ENCODE measurements at places on chromosomes 6 and 20.

GRCh38 chr6:37340639-37340943, 13.2 kb upstream of the RNF8 start:
- DNase-seq, result no peak

DNA sequence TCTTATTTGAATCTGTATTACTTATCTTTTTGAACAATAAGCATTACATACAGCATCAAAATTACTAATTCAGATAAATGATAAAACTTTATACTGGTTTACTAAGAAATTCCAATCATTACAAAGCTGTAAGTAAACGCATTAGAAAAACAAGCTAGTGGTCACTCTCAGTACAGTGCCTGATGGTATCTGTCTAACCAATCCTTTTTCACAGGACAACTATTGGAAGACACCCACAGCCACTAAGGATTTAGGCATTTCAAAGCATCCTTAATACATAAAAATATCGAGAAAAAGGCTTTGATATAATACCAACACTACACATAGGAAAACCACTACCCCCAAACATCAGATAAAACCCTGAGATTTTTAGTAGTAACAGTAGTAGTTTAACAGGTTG, 2.6 kb downstream of the CD164 start:
- no peak for DNase-seq

DNA sequence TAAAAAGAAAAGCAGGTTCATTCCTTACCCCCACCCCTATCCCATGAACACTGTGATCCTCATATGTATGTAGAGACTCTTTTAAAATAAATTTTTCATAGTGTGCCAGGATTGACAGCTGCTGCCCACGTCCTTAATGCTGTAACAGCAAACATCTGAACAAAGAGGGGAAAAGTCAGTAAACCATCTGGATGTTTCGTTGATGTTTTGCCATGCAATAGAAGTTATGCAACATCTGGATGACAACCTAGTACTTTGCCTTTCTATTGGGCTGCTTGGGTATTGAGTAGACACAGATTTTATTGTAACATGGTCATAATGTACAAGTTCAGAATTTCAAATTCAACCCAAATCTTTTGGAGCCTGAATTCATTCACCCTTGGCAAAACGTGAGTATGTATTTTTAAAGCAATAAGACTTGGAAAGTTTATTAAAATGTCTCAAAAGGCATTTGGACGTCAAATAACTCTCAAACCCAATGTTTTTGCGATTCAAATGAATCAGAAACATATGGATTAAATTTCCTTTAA, 500.3 kb downstream of the DHX35 start:
- DNase-seq, result no peak

DNA sequence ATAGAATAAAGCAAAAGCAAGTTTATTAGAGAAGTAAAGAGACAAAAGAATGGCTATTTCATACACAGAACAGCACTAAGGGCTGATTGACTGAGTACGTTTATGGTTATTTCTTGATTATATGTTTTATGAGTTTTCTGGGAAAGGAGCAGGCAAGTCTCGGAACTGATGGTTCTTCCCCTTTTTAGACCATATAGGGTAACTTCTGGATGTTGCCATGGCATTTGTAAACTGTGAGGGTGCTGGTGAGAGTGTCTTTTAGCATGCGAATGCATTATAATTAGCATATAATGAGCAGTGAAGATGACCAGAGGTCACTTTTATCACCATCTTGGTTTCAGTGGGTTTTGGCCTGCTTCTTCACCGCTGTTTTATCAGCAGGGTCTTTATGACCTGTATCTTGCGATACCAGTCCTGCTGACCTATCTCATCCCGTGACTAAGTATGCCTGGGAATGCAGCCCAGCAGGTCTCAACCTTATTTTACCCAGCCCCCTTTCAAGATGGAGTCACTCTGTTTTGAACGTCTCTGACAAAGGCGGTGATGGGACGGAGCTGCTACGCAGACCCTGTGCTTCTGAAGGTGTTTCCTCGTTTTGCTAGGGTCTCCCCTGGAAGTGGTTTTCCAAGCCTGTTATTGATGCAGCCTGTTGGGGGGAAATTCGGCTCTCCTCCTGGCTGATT, 45.4 kb upstream of the BMP6 start:
- no peak for DNase-seq

DNA sequence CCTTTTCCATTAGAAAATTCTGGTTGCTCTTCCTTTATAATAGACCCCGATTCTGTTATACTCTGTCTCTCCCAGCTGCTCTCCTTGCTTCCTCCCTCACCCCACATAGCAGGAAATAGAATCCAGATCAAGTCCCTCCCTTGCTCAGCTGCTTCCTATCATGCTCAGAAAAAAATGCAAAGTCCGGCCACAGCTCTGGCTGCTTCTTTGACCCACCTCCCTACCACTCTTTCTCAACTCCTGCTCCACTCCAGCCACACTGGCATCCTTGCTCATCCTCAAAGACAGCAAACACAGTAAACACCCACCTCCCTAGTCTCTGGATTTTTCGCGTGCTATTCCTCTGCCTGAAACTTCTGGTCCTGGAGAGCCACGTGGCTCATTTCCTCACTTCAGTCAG, 9.1 kb upstream of the SLC22A16 start:
- DNase-seq, result no peak

DNA sequence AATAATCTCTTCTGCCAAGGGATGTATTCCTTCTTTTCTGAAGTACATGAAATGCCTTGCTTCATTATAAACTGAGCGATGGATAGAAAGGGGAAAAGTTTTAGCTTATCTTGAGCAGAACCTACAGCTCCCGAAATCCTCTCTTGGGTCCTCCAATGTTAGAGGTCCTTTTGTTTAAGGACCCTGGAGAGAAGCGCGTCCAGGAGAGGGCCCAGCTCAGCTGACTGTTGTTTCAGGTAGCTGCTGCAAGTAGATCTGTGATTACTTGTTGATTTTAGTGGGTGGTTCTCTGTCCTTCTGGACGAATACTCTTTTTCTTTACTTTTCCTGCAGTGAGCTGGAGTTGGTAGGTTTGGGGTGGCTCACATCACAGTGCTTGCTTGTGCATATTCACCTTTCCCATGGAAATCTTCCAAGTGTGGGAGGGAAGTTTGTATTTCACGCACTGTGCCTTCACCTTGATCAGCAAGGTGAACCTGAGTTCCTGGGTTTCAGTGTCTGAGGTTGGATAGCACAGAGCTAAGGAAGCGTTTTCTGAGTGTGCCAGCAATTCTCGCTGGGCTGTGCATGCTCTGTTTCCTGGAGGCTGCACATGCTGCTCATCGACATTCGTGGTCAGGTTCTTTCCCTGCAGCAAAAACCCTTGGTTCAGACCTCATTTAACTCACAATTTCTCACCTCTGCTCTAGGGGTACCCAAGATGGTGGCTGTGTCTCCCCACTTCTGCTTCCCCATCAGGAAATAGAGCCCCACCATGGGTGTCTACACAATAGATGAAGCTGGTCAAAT, 176.3 kb downstream of the JARID2 start:
- DNase-seq, result no peak

DNA sequence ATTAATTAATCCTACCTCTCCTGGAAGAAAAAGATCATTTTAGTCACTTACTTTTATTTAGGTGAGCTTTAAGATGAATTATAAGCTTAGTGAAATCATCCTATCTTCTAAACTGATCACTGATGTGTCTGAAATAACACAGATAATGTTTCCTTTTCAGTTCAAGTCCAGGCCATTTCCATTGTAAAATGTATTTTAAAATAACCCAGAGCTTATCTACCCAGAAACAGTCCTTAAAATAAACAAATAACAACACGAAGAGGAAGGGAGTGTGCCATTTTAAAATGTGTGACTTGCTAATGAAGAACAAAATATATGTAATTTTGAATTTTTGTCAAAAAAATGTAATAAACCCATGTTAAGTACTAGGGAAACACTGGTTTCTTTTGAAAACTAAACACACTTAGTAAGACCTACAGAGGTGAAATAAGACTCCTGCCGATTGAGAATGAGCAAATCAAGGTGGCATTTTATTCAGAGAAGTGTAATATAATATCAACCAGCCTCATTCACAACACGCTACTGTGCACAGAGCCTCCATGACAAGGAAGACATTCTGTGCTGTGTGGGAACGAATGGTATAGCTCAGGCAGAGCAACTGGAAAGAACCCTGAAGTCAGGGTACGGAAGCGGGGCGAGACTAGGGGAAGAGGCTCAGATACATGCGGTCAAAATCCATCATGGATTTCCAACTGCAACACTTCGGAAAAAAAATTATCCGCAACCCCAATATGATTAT, 7.7 kb downstream of the LRP11 start:
- DNase-seq, result no peak

GRCh38 chr20:17505636-17506517, 25.3 kb downstream of the BFSP1 start:
- no peak for DNase-seq

- no peak for DNase-seq
These were observed 71.8 kb upstream of the CENPW start for GRCh38 chr6:126268092-126268491.

- no peak for DNase-seq
These were observed 22.5 kb upstream of the GFRAL start for GRCh38 chr6:55304747-55305146.

DNA sequence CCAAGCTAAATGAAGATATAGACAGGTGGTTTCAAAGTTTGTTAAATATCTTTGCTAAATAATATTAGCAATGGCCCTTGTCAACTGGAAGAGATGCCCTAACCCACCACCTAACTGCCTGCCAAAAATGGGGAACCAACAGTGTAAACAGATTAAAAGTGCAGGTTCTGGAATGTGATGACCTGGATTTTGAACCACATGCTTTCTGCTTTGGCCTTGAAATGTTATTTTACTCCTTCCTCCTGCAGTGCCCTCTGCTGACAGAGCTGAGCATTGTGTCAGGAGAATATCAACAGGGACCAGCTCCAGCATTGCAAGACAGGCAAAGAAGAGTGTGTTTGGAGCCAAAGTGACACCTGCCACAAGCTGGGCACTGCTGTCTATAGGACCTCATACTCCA, 226.6 kb downstream of the MYLK4 start:
- no peak for DNase-seq

DNA sequence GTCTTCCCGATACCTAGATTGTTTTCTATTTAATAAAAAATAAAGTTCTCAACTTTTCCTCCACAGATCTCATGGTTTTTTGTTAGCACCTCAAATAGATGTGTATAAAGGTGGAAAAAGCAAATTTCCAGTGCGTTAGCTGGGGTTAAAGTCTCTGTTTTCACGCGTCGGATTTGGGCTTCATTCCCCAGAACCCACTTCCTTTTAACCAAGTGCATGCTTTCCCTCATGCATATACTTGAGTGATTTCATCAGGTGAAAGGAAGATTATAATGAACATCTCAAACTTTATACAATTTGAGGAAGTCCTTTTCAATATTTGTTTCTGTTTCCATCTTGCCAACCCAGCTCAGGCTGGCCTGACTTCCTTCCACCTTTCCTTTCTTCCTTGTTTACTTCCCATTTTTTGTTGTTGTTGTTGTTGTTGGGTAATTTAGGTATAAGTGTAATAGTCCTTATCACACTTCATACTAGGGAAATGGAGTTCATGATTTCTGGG, 43.9 kb upstream of the GGTLC1 start:
- DNase-seq, result no peak

- no peak for DNase-seq
These were observed 128.9 kb downstream of the SYNDIG1 start for GRCh38 chr20:24598346-24598745.

GRCh38 chr6:81668615-81669047, 83.8 kb downstream of the TENT5A start:
- DNase-seq, result no peak

Measured in activated B cell treated with CpG ODN at 0.5 μM for 24 hours (primary cell).